Mucosa of gallbladder (tissue), 1 donor: ENCODE measurements at places on chromosomes 6 and 20. TPM values are rescaled to one million over a fixed set of nuclear protein-coding genes. Genes with fewer than 3 reads are reported as not detected.

- no peak for DNase-seq
These were observed 69.3 kb downstream of the LY86 start for GRCh38 chr6:6657820-6658217.

DNA sequence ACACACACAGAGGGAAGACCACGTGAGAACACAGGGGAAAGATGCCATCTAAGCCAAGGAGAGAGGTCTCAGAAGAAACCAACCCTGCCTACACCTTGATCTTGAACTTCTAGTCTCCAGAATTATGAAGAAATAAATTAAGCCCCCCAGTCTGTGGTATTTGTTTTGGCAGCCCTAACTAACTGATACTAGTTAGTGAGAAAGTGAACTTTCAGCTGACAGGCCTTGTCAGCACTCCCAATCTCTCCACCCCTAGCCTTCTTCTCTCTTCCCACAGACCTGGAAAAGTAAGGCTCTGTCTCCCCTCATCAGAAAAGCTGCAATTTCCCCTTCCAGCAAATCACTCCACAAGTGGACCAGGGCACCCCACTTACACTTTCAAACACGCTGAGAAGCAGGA lies 108.6 kb upstream of the CDYL start:
- DNase-seq = no peak

DNA sequence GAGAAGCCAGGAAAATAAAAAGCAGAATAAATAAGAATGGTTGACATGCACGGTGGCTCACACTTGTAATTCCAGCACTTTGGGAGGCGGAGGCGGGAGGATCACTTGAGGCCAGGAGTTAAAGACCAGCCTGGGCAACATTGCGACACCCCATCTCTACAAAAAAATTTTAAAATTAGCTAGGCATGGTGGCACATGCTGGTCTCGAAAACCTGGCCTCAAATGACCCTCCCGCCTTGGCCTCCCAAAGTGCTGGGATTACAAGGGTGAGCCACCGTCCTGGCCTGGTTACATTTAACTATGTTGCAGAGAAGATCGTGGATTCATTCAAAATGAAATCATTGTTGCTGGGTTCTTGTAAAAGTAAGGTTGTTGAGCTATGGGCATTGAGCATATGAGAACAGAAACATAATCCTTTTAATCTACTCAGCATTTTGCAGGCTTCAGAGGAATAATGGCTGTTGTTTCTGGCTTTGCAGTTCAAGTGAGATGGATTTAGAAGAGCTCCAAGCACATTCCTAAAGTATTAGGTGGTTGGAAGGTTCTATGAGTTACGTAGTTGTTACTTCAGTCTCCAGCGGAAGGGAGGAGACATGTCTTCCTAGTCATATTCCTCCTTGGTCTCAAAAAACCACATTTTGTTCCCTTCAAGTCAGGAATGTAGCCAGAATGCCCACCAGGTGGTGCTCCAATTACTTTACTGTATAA lies 45.6 kb upstream of the RAB23 start:
- peak; percentile 59 for DNase-seq

GRCh38 chr6:170476360-170476759 lies 76.7 kb downstream of the PSMB1 start:
- DNase-seq = no peak

- no peak for DNase-seq
These were observed 348.4 kb downstream of the SOX4 start for GRCh38 chr6:21941926-21942325.

DNA sequence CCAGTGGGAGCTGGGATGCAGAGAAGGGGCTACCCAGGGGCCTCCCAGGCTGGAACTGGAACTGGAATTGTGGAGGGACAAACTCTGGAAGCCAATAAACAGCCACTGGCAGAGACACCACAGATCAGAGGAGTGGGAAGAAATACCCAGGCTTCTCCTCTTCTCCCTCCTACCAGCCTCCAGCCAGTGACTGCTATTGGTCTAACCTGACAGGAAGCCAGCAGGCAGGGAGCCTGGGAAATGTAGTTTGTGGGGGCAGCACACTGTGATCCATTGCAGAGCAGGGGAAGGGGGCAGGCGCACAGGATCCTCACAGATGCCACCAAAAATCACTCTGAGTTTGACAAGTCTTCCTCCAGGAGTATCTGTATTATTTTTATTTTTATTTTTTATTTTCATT lies 12.1 kb upstream of the MLN start:
- DNase-seq = no peak

DNA sequence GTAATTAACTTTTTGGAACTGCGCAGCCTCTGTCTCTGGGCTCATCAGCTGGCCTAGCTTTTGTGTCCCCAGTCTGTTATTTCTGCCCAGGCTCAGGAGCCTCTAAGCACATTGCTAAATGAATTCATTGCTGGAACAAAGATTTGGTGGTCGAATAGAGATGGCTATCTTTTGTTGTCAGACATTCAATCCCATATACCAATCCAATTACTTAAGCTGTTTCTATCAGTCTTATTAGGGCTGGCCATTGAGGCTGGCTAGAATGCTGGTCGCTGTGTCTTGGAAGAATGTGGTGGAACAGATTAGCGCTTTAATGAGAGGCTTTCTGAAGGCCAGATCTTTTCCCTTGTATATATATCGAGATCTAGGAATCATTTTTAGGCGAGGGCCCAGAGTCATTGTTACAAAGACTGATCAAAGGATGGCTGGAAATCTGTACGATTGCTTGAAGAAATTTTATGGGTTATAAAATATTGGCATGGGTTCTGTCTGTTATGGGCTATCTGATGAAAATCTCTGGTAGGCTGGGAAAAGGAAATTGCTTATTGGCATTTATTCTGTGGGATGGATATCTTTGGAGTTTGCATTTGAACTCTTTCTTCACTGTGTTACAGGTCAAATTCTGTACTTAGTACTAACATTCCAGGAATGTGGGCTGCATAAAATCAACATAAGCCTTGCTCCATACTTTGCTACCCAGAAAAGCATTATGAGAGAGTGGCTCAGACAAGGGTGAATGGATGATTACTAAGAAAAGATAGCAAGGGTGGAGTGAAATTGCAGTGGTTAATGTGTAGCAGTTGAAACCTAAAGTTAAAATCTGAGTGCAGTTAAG lies 34.8 kb upstream of the JAG1 start:
- no peak for DNase-seq

GRCh38 chr6:31352310-31352682 lies 4.7 kb downstream of the HLA-B start:
- DNase-seq = no peak

DNA sequence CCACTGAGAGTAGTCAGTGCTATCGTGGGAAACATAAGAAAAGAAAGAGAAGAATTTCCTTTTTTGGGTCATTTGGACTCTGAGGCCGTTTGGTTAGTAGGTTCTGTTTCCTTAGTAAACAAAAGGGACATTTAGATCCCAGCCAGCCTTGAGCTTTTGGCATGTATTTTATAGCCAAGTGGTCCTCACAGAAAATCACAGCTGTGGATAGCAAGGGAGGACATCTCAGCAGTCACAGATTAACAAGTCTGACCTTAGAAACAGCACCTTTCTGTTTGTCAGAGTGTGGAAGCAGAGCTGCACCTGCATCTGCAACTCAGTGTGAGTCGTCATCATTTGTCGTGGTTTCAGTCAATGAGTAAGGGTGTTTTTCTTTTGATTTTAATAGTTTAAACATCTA lies 40.5 kb downstream of the FAM120B start:
- DNase-seq = no peak

- DNase-seq = no peak
These were observed 66.4 kb upstream of the THBS2 start for GRCh38 chr6:169320013-169320412.

WFDC2 gene
- 144 TPM for total RNA-seq

PLN gene
- total RNA-seq = 152 TPM

PPP1R18 gene
- 44.0 TPM for total RNA-seq

EYA4 gene
- 0.17 TPM for total RNA-seq

PNPLA1 gene
- total RNA-seq = 0.14 TPM
